ENCODE measurements at places on chromosomes 3 and 15.

GRCh38 chr3:48656841-48657281, 5.8 kb downstream of the CELSR3 start:
- no peak for DNase-seq

DNA sequence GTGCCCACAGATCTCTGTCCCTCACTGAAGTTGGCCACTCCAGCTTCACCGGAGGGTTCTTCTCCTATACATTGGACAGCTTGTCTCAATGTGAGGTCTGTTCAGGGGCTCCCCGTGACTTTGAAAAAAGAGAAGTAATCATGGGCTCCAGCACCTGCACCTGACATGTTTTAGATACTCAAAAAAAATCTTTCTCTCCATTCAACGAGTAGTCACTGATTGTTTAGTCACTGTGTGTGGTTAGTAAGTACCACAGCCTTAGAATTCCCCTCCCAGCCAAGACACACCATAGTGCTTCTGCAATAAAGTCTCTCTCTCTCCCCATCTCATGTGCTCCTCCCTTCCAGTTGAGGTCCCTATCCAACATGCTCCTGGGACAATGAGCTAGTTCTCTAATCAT, 18.6 kb downstream of the CCR9 start:
- DNase-seq, result peak; percentile 49

- no peak for DNase-seq
Observed at GRCh38 chr3:60728006-60728405, 523.2 kb downstream of the FHIT start.

DNA sequence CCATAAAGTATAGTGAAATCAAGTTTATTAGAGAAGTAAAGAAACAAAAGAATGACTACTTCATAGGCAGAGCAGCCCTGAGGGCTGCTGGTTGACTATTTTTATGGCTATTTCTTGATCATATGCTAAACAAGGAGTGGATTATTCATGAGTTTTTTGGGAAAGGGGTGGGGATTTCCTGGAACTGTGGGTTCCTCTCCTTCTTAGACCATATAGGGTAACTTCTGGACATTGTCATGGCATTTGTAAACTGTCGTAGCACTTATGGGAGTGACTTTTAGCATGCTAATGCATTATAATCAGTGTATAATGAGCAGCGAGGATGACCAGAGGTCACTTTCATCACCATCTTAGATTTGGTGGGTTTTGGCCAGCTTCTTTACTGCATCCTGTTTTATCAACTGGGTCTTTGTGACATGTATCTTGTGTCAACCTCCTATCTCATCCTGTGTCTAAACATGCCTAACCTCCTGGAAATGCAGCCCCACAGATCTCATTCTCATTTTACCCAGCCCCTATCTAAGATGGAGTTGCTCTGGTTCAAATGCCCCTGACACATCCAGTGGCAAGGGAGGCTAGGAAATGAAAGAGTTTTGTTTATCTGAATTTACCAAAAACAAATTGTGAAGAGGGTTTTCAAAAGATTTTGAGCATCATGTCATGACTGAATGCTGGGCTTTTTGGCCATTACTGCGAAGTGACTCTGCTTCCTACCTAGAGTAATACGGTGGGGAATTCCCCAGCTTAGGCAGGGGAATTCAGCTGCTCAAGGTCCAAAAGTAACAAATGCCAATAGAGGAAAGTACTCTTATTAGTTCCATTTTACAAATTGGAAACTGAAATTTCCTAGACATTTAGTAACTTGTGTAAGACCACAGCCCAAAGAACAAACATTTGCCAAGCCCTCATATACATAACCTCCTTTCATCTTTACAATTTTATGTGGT, 6.2 kb upstream of the SPSB4 start:
- no peak for DNase-seq

DNA sequence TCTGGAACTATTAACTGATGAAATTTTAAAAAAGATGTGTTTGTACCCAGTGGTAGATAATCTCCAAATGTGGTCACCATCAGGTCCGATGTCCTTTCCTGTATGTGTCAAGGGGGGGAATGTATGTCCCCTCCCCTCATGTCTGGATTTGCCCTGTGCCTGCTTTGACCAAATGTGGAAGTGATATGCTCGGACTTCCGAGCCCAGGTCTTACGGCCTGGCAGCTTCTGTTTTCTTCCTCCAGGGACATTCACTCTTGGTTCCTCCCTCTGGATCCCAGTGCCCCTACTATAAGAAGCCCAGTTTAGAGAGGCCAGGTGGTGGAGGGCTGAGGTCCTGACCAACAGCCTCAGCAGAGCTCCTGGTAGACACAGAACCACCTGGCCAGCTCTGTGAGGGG, 75.5 kb downstream of the CCR1 start:
- no peak for DNase-seq

DNA sequence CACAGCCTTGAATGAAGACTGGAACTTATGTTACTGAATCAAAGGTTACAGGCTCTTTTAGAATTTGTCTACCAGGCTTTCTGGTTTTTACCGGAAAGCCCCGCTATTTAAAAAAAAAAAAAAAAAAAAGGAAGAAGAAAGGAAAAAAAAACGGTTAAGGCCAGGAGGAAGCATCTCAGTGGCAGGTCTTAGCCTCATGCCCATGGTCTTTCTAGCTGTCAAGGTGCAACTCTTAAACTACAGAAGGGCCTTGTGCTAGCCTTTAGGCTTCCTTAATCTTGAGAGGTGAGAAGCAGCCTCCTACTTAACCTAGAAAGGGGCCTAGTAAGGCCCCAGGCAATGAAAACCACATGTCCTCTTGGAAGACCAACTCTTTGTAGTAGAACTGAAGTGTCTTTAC, 77.5 kb downstream of the TBC1D5 start:
- peak; percentile 3 for DNase-seq

GRCh38 chr15:34043813-34044212, 4.8 kb upstream of the AVEN start:
- no peak for DNase-seq

GRCh38 chr3:71162221-71162620, 421.3 kb downstream of the FOXP1 start:
- DNase-seq, result no peak

- no peak for DNase-seq
Observed at GRCh38 chr3:39752751-39753150, 56.7 kb upstream of the MYRIP start.

DNA sequence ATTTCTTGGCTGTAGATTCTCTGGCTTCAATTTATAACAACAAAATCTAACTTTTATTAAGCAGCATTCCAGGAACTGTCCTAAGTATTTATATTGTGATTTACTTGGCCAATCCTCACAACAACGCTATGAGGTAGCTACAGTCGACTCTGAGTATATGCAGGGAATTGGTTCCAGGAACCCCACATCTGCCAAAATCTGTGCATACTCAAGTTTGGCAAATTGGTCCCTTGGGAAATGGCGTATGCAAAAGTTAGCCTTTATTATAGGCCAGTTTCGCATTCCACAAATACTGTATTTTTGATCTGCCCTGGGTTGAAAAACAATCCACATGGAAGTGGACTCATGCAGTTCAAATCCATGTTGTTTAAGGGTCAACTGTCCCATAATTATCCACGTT, 53.9 kb downstream of the RAP2B start:
- DNase-seq, result no peak

DNA sequence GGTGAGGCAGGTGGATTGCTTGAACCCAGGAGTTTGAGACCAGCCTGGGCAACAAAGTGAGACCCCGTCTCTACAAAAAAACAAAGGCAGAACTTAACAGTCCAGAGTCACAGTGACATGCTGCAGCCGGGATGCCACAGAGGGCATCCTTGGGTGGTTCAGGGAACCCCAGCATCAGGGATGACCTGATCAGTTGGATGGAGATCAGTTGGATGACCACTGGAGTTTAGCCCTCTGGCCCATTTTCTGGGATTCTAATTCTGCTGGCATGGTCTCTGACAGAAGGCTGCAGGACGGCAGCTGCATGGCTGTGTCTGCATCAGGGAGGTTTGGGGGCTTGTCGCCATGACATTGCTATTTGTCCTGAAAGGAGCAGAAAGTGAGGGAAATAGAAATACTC, 19.8 kb downstream of the WHAMM start:
- no peak for DNase-seq

DNA sequence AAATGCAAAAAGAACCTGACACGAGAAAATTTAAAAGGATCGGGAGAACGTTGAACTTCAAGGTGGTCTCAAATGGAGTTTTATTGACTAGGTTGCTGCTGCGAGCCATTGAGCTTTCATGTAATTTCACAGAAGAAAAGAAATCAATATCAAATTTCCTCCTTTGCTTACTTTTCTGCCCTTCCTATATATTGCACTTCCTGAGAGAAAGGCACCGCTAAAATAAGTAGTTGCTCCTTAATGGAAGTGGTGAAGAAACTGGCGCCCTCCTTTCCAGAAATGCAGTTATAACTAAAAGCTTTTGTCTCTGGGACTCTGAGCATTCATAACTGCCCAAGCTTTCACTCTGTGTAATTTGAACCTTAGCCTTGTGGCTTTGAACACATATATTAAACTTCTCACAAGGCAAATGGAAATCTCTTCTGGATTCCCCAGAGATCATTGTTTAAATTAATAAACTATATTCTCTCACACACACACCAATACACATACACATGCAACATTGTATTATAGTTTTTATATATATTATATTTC, 13.4 kb downstream of the EID1 start:
- DNase-seq, result no peak

DNA sequence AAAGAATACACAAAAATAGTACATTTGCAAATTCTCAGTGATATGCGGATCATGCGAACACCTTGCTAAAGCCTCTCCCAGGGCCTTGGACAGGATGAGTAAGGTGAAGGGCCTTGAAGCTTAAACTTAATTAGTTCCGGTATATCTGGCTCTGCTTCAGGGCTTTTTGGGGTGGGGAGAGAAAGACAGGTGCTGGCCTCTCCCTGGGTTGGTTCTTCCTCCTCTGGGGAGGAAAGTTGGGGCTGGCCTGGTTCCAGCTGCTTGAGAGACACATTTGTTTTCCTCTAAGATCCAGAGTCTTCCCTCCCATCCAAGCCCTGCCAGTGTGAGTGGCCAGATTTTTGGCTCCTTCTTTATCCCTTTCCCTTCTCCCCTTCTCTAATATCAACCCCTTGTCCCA, 64.7 kb upstream of the EPHB3 start:
- no peak for DNase-seq

GRCh38 chr15:68154923-68155559, 50.1 kb downstream of the CALML4 start:
- peak; percentile 15 for DNase-seq

DNA sequence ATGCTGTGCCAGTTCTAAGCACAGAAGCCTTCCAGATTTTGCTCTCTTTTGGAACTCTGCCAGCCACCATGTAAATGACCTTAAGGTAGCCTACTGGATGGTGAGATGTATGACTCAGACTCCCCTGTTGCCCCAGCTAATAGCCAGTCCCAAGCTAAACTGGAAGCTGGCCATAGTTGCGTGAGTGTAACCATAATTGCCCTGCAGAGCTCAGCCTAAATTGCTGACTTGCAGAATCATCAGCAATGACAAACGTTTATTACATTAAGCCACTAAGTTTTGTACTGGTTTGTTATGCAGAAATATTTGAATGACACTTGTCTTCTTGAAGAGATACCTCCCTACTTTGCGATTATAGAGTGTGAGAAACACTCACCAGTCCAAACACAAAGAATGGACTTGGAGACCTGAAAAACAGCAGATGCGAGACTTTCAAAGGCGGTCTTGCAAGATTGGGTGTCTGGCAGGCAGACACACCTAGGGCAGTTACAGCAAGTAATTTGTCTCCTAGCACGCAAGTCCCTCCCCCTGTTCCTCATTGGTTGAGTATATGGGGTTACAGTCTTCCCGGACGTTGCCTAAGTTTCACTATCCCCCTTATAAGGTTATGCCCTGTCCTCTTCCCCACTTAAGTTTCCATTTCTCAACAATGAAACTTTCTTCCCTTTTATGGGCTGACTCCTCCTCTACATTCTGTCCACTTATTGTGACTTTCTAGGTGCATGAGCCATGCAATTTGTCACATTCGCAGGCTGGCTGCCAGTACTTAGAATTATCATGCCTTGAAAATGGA, 83.6 kb upstream of the XCR1 start:
- no peak for DNase-seq

GRCh38 chr15:50825946-50826345, 60.4 kb upstream of the SPPL2A start:
- DNase-seq, result no peak

GRCh38 chr3:132593241-132593946, 3.7 kb upstream of the ACKR4 start:
- DNase-seq, result no peak

DNA sequence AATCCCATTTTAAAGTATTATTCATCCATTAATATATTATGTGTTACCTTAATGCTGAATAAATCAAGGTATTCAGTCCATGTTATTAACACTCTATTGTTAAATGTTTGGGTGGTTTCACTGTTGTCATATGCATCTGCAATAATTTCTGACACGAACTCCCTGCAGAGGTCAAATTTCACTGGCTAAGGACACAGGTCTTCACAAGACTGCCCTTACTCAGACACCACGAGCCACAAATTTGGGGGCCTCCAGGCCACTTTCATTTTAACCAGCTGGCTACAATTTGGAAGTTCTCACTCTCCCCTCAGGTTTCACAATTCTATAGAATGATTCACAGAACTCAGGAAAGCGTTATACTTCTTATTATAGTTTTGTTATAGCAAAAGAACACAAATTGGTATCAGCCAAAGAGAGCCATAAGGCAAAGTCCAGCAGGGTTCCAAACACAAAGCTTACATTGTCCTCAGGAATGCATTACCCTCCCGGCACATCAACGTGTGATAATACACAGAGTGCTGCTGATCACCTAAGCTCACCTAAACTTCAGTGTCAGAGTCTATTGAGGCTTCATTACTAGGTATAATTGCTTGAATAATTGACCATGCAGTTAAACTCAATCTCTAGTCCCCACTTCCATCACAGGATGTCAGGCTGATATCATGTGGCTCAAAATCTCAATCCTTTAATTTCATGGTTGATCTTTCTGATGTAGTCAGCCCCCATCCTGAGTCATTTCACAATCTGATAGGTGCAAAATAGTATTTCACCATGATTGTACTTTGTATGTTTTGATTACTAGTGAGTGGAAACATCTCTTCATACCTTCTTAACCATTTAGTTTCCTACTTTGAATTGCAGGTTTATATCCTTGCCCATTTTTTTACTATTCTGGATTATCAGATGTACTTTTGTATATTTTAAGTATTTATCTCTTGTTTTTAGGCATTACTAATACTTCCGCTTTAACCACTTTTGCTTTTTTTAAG, 441.4 kb upstream of the AGTR1 start:
- no peak for DNase-seq

DNA sequence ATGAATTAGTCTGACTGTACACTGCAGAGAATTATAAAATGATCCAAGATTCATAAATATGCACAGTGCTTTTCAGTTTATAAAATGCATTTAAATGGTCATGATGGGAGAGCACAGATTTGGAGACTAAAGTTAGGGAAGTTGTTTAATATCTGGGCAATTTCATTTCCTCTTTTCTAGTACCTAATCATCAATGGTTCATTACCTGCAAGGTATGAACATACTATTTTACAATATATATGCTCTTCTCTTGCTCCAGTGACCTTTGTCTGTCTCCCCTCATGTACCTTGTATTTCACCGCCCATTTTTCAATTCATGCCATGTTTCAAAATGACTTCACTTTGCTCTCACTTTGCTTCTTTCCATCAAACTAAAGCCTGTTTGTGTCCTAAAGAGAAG, 114.5 kb downstream of the SUCNR1 start:
- peak; percentile 9 for DNase-seq

All from naive B cell (primary cell).